Dermis microvascular lymphatic vessel endothelial cell (primary cell): ENCODE measurements at places on chromosomes 7 and 10. TPM values are rescaled to one million over a fixed set of nuclear protein-coding genes. Genes with fewer than 3 reads are reported as not detected.

The NPSR1 gene
- not detected in 2 replicates for total RNA-seq

The VOPP1 gene
- 94.1 and 108 TPM in 2 replicates for total RNA-seq

The TMEM270 gene
- total RNA-seq = not detected in 2 replicates

The PRPS1L1 gene
- total RNA-seq = not detected in 2 replicates

The TECPR1 gene
- total RNA-seq = 63.3 and 63.7 TPM in 2 replicates

The CCNJ gene
- 19.5 and 33.9 TPM in 2 replicates for total RNA-seq

The ADCY1 gene
- total RNA-seq = 0.51 and 1.1 TPM in 2 replicates

The C10orf105 gene
- under 0.01 TPM in 1 of 2 replicates, not detected in the other for total RNA-seq

The POU6F2 gene
- total RNA-seq = not detected in 2 replicates

DNA sequence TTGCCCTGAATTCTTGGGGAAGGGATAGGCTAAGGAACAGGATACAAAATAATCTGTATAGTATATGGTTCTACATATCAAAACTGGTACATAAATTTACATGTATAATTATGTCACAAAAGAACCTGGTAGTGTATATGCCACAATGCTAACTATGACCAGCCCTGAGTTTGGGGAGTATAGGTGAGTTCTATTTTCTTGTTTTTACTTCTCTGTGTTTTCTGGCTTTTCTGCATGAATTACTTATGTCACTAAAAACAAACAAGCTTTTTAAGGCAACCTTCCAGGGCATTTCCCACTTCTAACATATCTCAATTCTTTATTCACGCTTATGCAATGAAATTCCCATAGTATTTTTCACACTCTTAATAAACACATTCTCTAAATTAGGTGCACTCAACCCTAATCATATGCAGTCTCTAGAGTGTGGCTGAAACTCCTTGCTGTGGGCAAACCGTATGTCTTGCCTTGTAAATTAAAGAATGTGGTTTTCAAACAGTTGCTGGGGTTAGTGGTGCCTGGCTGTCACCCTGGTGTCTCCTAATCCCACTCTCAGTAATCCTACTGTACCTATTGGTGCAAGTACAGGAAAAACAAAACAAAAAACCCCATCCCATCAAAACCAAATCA, 14.0 kb upstream of the INSIG1 start:
- DNase-seq = no peak

GRCh38 chr7:146053492-146053891, 63.1 kb upstream of the CNTNAP2 start:
- DNase-seq = no peak

- DNase-seq = no peak
Observed at GRCh38 chr10:75744261-75744660, 312.8 kb downstream of the LRMDA start.

GRCh38 chr7:92702535-92702934, 112.3 kb upstream of the FAM133B start:
- no peak for DNase-seq

GRCh38 chr7:85705076-85705475, 518.2 kb upstream of the SEMA3D start:
- DNase-seq = no peak

DNA sequence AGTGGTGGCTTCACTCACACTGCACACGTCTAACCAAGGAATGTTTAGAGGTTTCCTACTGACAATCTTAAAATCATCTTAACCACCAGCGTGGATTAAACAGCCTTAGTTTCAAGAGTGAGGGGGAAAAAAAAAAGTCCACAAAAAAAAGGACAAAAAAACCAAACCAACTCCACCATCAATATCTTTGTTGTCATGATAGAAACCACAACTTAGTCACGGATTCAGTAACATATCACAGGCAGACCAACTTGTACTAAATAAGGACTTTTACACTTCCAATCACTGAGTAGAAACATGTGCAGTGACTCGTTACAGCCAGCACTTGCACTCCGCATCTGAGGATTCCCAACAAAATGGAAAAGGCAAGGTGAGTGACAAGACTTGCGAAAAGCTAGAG, 46.5 kb downstream of the FAM171A1 start:
- no peak for DNase-seq

DNA sequence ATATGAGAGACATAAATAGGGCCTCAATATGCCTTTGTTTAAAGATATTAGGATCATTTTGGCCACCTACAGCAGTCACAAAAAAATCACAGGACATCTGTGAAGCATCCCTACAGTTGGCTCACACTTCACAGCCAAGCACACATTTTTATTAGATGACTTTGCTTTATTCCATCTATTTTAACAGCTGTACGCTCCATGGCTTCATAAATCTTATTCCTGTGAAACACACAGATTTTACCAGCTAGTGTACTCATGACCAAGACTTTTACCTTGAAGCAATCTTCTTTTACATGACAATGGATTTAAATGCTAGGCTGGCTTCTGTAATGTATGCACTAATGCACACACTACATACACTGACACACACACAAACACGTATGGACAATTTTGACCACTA, 254.8 kb upstream of the PITRM1 start:
- no peak for DNase-seq

DNA sequence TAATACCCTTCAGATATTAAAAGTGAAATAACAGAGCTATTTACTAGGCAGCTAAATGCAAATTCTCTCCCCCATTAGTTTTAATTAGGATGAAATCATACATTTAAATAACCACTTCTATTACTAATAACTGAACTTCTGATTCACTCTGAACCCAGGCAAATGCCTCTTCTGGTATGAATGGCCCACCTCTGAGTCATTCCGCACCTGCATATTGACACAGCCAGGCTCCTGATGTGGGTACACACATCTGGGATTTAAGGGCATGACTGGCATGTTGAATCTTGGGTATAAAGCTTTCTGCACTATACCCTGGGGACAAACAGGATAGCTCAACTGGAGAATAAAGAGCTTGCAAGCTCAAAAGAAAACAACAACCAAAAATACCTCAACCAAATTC, 140.9 kb downstream of the AUTS2 start:
- DNase-seq = no peak

DNA sequence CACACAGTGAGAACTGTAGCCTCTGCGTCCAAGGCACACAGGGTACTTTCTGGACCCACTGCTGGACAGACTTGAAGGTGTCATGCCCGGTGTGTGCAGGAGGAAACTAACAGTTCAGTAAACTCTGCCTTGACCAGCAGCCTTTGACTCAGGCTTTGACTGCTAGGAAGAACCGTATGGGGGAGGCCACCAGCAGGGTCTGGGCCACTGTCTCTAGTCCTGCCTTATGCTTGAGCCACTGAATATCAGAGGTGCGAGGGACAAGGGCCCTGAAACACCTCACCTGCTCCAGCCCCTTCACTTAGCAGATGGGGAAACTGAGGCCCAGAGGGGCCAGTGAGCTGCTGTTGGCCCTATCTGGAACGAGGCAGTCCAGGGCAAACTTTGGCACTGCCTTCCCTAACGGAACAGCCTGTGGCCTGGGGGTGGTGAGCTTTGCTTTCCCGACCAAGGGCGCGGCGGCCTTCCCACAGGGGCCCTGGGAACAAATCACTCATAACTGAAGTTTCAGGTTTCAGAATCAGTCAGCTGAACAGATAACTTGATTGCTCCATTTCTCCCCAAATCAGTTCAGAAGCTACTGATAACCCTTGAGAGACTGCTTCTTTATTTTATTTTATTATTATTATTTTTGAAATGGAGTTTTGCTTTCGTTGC, 130.0 kb downstream of the FAM53B start:
- DNase-seq = no peak

GRCh38 chr10:13859979-13860654, 273.4 kb downstream of the PRPF18 start:
- DNase-seq = peak; percentile 28

DNA sequence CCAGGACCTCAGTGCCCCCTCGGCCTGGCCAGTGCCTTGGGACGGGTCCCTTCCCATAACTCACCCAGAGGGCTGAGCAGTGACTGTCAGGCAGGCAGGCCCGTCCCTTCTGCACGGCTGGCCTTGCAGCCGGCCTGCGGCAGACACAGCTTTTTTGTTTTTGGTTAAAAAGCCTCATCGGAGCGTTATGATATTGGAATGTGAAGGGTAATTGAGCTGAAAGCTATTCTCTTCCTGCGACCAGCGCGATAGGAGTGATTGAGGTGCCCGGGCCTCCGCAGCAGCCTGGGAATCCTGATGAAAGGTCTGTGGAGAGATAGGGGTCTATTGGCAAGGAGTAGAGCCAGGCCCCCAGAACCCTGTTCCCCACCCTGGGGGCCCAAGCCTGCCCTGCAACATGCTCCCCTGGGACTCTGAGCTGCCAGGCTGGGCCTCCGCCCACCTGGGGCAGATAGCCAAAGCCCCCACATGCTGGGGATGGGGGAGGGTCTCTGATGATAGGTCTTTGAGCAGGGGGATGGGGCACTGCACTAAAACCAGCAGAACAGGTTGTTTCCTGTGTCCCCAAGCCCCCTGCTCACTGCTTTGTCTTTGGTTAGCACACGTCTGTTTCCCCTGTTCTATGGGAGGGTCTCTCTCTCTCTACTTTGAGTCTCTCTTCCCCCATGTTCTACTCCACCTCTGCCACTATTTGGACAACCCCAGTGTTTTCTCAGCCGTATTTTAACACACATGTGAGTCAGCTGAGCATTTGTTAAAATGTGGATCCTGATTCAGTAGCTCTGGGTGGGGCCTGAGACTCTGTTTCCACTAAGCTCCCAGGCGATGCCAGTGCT, 131.9 kb downstream of the CDH23 start:
- DNase-seq = no peak

- no peak for DNase-seq
Observed at GRCh38 chr7:47940088-47941013, 7.9 kb downstream of the PKD1L1 start.

DNA sequence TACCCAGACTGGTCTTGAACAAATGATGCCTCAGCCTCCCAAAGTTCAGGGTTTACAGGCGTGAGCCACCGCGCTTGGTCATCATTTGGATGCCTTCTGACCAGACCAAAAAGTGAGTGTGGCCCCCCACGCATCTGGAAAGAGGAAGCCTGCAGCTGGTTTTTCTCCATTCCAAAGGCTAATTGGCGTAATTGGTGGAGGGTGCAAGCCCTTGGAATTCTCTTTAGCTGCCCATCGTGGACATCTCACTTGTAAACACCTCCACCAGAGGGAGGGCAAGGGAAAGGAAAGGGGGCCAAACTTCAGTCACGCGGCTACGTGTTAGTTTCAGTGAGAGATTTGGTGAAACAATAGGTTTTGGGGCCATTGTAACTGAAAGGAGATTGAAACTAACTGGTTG, 4.1 kb upstream of the ARHGAP21 start:
- peak; percentile 46 for DNase-seq

GRCh38 chr10:99630433-99630832, 10.2 kb upstream of the SLC25A28 start:
- DNase-seq = peak; percentile 66

DNA sequence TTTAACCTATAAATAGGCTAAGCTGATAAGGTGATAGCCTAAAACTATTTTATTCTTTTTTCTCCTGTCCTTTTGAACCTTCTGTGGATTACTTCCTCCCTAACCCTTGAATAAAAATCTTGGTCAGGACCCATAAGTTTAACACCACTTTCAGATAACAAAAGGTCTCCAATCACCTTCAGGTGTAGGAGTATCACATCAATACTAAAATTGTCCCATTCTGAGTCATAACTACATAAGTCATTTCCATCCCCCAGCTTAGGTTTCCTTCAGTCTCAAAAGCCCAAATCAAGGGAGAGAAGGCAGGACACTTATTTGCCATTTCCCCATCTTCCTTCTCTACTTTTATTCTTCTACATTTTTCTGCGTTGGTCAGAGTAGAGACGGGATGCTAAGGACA, 56.9 kb upstream of the WNT16 start:
- no peak for DNase-seq

GRCh38 chr10:72946963-72947362, 7.6 kb downstream of the PLA2G12B start:
- DNase-seq = no peak

DNA sequence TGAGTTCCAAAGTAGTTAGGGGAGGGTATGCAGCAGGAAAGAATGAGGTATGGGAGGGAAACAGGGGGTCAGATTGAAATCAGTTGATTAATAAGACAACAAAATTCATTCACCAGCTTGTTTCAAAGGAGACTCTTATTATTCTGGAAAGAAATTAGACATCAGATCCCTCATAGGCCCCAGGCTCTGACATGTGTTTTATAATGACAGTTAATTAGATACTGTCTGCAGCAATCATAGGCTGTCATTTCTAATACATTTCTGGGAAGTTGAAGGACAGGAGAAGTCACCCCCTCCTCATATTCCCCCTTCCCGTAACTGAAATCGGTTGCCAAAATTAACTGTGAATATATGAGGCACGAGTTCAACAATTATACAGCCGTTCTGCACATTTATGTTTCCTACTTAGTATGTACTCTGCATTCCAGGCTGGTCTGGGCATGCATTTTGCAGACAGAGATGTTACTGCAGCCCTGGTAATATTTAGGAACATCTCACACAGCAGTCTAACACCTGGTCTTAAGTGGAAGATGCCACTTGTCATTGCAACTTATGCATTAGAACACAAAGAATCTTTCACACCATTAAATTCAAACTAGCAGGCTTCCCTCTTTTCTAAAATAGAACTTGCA, 355.2 kb upstream of the LRGUK start:
- DNase-seq = no peak

- DNase-seq = no peak
Observed at GRCh38 chr10:103080891-103081581, 112.0 kb downstream of the NT5C2 start.

- DNase-seq = no peak
Observed at GRCh38 chr7:132768099-132768498, 191.8 kb upstream of the PLXNA4 start.

DNA sequence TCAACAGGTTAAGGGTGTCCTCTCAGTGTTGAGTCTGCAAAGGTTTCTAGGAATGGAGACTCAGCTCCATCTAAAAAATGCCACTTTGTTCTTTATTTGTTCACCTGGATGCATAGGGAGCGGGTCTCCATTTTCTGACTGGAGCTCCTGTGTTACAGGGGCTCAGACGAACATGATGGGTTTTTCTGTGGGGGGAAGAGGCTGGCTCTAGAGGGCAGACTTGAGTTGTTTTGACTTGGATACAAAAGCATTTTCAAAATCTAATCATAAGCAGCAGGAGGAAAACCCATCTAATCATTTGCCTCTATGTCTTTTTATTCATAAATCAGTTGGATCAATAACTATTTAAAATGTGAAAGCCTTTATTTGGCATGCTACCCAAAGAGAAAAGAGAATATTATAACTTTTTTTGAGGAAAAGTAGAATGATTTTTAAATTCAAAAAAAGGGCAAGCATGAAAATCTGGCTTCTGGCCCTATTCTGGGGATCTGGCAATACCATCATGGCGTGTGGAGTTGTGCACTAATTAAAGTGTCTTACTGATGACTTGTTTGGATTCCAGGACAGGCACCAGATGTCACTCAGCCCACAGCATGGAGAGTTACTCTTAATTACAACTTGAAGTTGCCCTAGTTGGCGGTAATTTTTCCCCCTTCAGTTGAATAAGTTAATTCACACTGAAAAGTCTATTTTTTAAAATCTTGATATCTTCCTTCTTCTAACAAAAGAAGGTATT, 594.9 kb downstream of the REEP3 start:
- no peak for DNase-seq

GRCh38 chr10:95193944-95194343, at the start of gene ACSM6:
ACSM6 (plus strand) TSS chr10:95194238; CDS start chr10:95194486, 248 bp downstream.
- DNase-seq = no peak

DNA sequence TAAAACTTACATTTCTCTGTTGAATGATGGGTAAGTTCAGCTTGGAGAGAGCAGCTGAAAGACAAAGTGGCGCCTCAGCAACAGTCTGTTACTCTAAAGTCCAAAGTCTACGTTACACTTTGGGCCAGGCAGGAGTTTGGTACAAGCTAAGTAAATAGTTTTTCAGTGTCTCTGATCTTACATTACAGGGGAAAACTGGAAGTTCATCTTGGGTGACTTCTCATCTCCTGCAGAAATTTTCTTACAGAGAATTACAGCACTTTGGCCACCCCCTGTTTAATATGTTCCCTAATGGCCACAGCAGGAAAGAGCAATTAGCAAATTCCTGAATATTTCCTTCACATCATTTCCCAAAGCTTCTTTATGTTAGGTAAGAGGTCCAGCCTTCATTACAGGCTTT, 67.1 kb downstream of the ABCC2 start:
- DNase-seq = no peak
